Cortex of kidney (tissue), 1 donor: ENCODE measurements at places on chromosomes 11 and 22.

- no peak for DNase-seq
Observed at GRCh38 chr22:39938509-39939111, 21.6 kb upstream of the TMA7B start.

- DNase-seq = no peak
Observed at GRCh38 chr22:48474881-48475280, 1352.8 kb downstream of the BRD1 start.

DNA sequence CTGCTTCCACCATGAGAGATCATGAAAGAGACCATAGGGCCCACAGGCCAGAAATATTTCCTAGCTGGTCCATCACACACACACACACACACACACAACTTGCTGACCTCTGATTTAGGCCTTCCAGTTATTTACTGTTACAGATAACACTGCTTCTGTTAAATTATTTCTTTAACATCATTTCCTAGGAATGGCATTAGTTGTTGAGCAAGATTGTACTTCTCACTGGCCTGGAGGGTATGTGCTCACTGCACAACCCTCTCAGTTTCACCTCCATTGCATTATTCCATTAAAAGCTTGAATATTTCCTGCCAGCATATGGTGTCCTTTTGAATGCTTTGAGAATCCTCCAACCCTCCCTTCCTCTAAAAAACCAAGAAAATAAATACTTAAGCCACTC, 104.4 kb downstream of the MICAL2 start:
- DNase-seq = no peak

- no peak for DNase-seq
Observed at GRCh38 chr11:78690352-78690987, 115.8 kb upstream of the NARS2 start.

- DNase-seq = no peak
Observed at GRCh38 chr22:40385036-40385782, 14.8 kb downstream of the SGSM3 start.

DNA sequence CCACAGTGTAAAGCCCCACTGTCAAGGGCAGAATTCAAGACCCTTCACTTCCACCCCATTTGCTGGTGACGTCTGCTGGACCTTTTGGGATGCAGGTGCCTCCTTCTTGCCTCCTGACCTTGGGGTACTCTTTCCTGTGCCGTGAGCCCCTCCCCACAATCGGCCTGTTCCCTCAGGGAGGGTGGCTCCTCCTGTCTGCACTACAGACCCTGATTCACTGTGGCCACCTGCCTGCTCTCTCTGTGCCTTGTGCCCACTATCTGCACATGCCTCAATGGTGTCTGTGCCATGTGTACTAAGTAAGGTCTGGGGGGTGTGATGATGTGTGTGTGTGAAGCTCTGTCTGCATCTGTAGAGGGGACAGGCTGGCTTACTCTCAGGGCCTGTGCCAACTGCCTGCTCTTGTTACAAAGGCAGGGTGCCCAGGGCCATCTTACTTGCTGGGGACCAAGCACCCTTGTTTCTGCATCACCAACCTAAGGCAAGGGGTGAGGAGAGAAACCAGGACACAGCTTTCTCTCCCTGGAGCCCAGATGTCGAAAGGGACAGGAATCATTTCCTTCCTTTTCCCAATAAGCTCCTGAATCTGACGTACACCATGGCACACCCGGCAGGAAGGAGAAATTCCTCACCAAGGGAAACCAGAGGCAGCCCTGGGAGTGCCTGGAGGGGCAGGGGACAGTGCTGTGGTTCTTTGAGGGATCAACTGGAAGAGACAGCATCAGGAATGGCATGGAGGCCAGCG, 3.7 kb downstream of the PPM1F start:
- no peak for DNase-seq

- no peak for DNase-seq
Observed at GRCh38 chr11:96179905-96180304, 163.1 kb downstream of the MAML2 start.

DNA sequence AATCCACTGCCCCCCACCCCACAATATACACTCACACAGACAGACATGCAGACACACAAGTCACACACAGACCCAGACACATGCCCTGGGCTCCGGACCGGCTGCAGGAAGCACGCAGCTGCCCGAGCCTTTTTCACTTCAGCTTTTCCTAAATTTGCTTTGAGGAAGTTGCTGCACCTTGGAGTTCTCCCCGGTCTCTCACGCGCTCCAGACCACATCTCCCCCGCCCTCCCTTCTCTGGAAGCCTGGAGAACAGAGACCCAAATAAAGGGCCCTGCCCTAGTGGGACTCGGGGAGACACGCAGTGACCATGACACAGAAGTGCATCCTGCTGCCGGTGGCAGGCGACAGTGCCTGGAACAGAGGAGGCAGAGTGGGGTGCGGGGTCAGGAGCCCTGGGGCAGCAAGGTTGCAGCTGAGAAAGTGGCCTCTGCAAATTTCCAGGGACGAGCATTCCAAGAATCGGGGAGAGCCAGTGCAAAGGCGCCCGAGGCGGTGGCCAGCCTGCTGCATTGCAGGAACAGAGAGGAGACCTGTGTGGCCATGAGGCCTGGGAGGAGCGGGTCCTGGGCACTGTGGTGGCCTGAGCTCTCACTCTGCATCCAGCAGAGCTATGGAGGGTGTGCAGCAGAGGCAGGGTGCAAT, 19.1 kb downstream of the RPL3 start:
- DNase-seq = no peak

DNA sequence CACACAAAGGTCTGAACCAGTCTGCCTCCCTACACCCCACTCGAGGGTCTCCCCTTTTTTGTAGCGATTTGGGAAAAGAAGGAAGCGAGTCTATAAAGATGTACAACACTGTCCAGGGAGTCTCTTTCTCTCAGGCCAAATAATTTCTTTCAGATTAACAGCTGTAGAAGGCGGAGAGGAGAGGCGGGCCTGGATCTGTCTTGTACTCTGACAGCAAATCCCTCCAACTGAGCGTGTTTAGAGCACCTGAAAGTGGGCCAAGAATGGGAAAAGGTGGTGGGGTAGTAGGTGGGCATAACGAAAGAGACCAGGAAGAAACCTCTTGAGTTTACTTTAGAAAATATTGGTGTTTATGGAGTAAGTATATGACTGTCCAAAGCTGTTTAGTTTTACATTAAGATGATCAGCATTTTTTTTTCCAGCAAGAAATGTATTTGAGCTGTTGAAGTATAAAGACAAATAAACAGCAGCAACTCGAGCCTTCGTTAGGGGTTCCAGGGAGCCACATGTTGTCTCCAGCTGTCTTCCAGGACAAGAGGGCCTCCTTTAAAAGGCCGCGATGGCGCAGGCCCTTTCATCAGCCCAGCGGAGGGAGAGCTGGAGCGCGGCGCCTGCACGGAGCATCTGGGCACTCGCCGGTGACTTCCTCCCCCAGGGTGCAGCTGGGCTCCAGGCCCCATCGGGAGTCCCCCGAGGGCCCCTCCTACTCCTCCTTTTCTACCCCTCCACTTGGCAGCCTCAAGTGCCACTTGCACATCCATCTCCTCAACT, 34.9 kb downstream of the SCUBE1 start:
- no peak for DNase-seq

- DNase-seq = no peak
Observed at GRCh38 chr11:121810291-121810690, 305.7 kb downstream of the BLID start.

- DNase-seq = no peak
Observed at GRCh38 chr22:29078036-29078868, 5.4 kb downstream of the KREMEN1 start.

DNA sequence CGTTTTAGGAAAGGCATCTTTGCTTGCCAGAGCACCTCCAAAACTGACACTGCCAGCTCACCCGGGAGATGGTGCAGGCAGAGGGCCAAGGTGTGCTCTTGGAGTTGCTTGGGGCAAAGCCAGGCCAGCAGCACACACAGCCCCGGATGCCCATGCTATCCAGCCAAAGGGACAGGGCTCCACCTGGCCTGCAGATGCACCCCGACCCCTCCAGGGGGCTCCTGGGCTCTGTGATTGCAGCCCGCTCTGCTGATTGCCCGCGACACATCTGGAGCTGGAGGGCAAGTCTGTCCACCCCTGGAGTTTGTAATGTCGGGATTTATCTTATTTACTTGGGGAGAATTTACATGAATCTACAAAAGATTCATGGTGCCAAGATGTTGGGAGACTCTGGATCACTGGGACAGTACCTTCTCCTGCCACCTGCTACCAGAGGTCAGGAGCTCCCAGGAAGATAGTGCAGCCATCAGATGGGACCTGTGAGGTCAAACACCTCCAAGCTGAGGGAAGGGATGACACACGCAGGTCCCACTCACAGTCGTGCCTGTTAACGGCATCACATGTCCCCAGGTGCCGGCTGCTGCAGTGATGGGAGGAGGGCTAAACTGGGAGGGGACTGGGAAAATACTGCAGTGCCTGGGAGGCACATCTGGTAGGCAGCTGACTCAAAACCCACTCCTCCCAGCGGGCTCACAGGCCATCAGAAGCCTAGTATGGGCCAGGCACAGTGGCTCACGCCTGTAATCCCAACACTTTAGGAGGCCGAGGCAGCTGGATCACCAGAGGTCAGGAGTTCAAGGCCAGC, 17.2 kb downstream of the CBX7 start:
- no peak for DNase-seq

- no peak for DNase-seq
Observed at GRCh38 chr11:56700242-56700913, 1.5 kb downstream of the OR9G1 start.

GRCh38 chr11:86174101-86175046, 70.2 kb upstream of the EED start:
- DNase-seq = no peak

GRCh38 chr11:47272706-47273105, 2.8 kb downstream of the MADD start:
- no peak for DNase-seq

- DNase-seq = no peak
Observed at GRCh38 chr11:2909133-2909902, 19.9 kb downstream of the PHLDA2 start.

GRCh38 chr11:45110562-45110961, 35.9 kb upstream of the PRDM11 start:
- no peak for DNase-seq

- no peak for DNase-seq
Observed at GRCh38 chr11:99683933-99684332, 663.2 kb downstream of the CNTN5 start.

DNA sequence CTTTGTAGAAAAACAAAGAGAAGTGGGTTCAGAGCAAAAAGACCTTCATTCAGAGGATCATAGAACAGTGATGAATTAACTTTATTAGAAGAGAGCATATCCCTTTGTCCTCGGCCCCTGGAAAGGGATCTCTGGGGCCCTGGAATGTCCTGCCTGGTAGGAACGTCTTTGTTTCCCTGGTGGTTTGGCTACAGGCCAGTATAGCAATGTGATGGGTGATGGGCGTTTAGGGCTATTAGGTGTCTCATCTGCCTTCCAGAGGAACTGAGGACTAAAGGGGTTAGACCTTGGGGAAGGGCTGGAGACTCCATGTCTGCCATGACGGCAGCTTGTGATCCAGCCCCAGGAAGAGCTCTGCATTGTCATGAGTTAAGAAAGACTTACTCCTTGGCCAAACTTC, 9.1 kb downstream of the APOL4 start:
- no peak for DNase-seq

- no peak for DNase-seq
Observed at GRCh38 chr11:120195601-120196320, 15.1 kb upstream of the OAF start.

DNA sequence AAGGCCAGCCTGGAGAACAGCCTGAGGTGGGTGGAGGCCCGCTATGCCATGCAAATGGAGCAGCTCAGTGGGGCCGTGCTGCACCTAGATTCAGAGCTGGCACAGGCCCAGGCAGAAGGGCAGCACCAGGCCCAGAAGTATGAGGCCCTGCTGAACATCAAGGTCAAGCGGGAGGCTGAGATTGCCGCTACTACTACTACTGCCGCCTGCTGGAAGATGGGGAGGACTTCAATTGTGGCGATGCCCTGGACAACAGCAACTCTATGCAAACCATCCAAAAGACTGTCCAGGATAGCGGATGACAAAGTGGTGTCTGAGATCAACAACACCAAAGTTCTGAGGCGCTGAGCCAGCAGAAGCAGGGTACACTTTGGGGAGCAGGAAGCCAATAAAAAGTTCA, 3.1 kb upstream of the TMEM218 start:
- no peak for DNase-seq

- no peak for DNase-seq
Observed at GRCh38 chr11:33086017-33086416, 46.6 kb downstream of the TCP11L1 start.

- DNase-seq = no peak
Observed at GRCh38 chr11:63165706-63166310, 21.8 kb upstream of the SLC22A24 start.

GRCh38 chr11:17930544-17931125, 82.2 kb downstream of the SERGEF start:
- no peak for DNase-seq

GRCh38 chr11:74806267-74806666, 57.6 kb downstream of the RNF169 start:
- no peak for DNase-seq

DNA sequence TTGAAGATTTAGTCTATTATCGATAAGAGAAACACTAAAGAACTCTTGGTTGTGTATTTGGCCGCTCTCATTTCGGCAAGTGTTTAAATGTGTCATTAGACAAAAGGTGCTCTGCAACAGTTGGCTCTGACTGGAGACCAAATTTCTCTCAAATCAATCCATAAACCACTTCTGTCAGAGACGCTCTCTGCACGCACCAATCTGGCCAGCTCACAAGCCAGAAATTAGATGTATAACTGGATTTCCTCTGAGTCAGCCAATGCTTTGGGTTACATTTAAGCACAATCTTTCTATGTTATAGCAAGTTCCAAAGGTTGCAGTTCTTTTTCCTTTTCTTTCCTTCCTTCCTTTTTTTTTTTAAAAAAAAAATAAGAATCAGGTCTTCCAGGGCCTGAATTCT, 17.6 kb upstream of the PARVA start:
- DNase-seq = no peak

DNA sequence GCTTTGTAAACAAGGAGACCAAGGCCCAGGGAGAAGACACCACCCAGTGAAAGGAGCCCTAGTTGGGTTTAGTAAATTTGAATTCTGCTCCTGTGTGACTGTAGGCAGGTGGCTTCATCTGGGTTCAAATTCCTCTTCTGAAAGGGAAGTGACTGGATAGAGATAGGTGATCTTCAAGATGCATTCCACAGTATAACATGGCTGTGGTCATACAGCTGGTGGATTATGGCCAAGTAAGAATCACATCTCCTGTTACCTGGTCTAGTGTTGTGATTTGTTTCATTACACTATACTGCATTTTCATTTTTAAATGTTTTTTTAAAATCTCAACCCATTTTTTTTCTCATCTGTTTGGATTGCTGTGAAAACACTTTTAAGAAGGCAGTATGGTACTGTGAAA, 58.0 kb upstream of the PICALM start:
- no peak for DNase-seq

DNA sequence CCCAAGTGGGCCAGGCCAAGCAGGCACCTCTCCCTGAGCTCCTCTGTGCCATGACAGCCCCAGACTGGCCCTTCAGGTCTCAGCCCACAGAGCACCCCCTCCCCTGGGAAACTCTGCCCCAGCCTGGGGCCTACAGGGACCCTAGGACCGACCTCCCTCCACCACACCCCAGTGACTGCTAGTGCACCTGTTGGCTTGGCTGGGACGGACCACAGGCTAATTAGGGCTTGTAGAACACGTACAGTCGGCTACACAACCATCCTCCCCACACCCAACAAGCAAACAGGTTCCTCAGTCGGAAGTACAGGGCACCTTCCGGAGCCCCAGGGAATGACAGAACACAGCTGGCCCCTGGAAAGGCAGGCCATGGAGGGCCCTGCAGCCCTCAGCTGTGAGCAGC, 4.3 kb downstream of the SBF1 start:
- DNase-seq = no peak
